ENCODE measurements at places on chromosomes 1 and 21.

DNA sequence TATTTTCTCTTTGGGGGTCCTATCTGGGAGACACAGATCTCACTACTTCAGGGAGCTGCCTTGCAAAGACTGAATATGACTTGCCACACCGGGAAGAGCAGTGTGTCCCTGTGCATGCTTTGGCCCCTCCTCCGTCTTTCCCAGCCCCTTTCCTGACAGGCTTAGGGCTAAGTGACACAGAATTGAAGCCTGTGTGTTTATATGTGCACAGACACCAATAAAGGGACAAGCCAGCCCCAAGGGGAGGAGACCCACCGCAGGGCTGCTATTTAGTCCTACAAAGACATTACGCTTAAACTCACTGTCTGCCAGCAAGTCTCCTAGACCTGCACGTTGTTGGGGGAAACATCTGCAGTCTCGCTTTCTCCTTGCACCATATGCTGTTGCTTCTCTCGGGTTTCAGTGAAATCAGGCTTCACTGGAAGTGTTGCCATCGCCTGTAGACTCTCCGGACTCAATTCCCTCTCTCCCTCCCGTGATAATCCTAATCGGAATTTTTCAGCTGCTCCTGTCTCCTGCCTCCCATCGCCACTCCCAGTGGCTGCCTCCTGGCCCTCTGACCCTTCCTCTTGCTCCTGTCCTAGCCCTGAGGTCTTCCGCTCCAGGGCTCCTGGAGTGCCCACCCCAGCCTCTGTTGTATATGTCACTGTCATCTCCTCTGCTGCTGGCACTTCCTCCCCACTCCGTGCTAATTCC is 58.5 kb upstream of the LRRC53 start:
- DNase-seq = no peak

DNA sequence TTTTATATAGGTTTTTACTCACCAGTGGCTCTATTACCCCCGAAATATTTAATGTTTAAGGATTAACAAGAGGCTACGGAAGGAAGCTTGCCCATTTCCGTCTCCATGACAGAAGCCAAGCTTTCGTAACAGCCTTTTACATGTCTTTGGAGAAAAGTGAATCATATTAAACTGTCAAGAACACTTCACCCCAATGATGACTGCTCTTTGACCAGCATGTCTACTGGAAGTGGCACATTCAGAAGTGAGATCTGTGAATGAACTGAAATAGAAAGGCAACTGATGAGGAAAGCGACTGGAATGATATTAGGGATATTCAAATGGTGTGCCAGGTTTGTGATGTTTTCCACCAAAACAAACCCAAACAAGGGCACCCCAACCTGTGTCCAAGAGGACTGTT is 8.5 kb upstream of the PRDM15 start:
- no peak for DNase-seq

GRCh38 chr1:179807291-179807690 is 64.2 kb downstream of the FAM163A start:
- DNase-seq = no peak

GRCh38 chr21:42231756-42232155 is 12.8 kb downstream of the ABCG1 start:
- DNase-seq = no peak

DNA sequence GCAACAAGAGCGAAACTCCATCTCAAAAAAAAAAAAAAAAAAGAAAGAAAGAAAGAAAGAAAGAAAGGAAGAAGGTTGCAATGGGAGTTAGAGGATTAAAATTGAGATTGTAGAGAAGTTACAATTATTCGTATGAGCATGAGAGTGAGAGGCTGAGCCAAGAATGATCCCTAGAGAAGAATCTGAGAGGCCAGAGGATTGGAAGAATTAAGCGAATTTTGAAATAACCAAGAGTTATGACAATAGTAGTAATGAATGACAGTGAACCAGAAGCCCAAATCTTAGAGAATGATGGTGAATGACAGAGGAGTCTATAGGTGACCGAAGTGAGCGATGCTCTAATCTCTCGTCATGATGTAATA is 369 bp upstream of the ZYG11B start:
- no peak for DNase-seq

- no peak for DNase-seq
Measured at GRCh38 chr1:30196872-30197638, 526.3 kb downstream of the MATN1 start.

DNA sequence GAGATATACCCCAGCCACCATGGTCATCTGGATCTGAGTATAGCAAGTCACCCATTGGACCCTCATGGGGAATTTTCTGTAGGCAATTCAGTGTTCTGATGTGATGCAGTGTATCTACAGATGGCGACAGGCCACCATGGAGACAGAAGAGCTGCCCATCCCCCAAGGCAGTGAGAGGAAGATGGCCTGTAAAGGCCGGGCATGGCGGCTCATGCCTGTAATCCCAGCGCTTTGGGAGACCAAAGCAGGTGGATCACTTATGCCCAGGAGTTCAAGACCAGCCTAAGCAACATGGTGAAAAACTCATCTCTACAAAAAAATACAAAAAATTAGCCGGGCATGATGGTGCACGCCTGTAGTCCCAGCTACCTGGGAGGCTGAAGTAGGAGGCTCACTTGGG is 41.1 kb upstream of the CTPS1 start:
- no peak for DNase-seq

DNA sequence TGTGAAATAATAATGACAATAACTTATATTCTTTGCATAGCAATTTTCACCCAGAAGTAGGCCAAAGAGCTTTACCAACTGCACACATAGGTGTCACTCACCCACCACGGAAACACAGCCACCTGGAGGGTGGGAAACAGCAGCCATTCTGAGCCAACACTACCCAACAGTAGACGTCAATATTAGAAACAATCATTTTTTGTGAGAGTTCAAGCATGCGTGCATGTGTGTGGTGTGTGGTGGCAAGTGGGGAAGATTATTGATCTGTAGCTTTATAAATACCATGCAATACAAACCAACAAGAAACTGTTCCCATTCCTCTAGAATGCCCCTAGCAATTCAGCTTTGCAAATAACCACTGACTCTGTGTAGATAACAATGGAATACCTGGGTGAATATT is 19.1 kb downstream of the PROX1 start:
- DNase-seq = no peak

DNA sequence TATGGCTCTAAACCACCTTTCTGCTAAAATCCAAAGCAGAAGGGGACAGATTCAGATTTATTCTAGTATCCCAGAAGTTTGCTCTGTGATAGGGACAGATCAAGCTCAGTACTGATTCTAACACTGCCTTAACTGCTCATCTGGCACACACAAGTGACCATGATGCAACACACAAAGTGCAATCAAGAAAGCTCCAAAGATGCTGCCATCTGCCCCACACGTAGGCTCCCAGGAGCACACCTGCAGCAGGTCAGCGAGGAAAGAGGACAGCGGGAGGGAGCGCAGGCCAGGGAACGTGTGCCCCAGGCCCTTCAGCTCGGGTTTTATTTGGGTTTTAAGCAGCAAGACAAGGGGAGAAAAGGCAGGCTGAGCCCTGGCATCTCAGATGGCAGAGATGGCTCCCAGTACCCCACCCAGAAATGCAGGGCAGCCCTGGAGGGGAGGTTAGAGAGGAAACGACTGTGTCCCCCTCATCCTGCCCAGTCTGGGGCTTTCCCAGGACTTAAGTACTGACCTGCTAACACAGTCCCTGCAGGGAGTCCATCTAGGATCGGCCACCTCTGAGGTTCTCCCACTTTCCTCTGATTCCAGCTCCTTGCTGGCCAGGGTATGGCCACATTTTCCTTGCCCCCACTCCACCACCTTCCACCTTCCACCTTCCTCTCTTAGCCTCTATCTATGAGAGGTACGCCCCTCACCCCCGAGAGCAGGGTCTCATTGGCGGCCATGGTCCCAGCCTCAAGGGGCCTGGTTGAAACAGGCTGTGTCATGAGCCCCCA is 1.2 kb downstream of the TRIM11 start:
- no peak for DNase-seq

DNA sequence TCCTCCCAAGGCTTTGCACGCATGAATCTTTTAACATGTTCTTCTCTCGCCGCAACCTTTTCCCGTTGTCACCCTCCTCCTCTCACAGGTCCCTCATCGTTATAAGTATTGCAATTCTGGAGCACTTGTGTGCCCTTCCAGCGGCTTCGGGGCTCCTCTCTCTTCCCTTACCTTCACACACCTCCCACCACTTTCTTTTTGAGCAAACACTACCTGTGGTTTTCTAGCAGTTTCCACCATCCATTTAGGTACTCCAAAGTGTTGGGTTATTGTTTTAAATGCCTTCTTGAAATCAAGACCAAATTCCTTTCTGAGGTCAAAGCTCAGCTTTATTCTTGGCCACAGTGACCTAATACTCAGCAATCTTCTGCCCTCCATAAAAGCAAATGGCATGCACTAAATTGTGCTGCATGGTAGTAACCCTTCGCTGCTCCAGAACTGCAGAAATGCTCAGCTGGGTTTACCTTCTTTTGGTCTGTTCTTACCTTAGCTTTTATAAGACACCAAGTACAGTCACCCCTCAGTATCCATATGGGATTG is 472.4 kb downstream of the SETD4 start:
- no peak for DNase-seq

DNA sequence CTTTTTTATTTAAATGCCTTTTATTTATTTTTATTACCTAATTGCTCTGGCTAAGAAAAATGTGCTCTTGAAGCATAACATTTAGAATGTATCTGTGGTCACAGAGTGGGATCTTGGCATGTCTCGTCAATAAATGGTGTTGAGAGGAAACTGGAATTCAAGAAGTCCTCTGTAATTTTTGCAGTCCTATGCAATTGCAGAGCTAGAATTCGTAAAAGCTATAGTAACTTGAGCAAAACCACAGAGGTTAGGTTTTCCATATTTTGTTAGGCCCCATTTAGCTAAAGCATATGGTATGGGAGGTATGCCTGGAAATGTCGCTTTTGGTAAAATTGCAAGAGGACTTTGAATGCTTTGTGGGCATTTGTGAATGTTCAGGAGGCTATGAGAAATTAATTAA is 466.7 kb upstream of the NFIA start:
- DNase-seq = no peak

GRCh38 chr1:204837440-204838084 is 33.1 kb upstream of the NFASC start:
- DNase-seq = no peak

GRCh38 chr1:153566414-153567371 is 1.0 kb upstream of the S100A2 start:
- DNase-seq = peak; percentile 56

GRCh38 chr21:42395905-42396651 is at the start of gene TMPRSS3:
TMPRSS3 (minus strand) TSS chr21:42396052; CDS start chr21:42395417, 635 bp downstream.
- DNase-seq = no peak

- DNase-seq = peak; percentile 32
Measured at GRCh38 chr1:151251656-151252470, 2.7 kb upstream of the PSMD4 start.

DNA sequence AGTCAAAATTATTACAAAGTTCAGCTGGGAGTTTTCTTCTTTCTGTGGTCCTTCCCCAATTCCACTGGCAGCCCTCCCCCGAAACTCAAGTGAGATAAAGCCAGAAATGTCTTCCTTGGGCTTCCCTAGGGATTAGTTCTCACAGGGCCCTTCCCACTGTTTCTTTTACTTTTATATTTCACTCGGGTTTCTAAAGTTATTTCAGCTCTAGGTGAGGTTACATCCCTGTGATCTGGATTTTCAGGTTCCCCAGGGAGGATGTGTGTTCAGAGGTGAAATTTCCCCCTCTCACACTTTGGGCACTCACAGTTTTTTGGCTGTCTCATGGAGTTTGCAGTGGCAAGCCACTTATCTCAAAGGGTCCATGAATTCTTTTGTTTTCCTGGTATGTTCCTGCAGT is 77.3 kb downstream of the DRAM2 start:
- no peak for DNase-seq

- no peak for DNase-seq
Measured at GRCh38 chr1:168348146-168348709, 67.6 kb downstream of the TBX19 start.

GRCh38 chr1:115426956-115427355 is 88.9 kb upstream of the NGF start:
- no peak for DNase-seq

GRCh38 chr1:206569556-206569955 is 42.7 kb downstream of the EIF2D start:
- no peak for DNase-seq

DNA sequence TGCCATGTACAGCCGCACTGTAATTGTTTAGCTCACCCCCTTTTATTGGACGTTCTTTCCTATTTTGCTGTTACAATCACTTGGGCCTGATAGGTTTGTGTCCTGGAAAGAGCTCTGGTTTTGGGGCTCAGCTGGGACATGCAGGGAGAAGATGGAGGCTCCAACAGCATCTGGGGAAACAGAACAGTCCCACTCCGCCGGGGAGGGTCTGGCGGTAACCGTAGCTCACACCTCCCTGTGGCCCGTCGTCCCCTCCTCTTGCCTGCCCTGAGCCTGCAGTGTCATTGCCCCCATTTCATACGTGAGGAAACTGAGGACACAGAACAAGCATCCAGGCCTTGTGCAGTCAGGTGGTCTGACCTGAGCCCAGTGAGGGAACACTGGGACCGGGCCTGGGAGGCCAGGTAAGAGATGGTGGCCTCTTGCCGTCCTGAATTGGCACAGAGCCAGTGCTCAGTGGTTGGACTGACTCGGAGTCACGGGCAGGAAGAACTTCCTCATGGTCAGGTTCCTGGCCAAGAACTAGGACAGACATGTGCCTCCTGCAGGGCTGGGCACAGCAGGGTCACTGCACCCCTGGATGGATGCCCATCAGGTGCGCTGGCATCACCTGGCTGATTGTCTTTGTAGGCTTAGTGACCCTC is 41.8 kb downstream of the S100B start:
- DNase-seq = no peak

DNA sequence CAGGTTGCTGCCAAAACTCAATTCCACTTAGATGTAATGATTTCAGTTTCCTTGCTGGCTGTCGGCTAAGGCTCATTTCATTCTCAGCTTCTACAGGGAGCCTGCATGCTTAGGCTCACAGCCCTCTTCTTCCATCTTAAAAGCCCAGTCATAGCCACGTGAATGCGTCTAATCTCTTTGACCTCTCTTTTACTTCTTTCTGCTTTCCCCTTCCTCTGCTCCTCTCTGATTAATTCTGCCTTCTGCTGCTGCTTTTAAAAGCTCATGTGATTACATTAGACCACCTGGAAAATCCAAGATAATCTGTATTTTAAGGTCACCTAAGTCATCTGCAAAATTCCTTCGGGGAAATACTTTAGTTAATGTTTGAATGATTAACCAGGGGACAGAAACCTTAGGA is 812.8 kb upstream of the BRINP3 start:
- DNase-seq = no peak

- DNase-seq = no peak
Measured at GRCh38 chr1:85577419-85578320, 2.9 kb upstream of the CCN1 start.

- no peak for DNase-seq
Measured at GRCh38 chr1:56225964-56226815, 353.2 kb downstream of the PLPP3 start.

GRCh38 chr1:162327788-162328165 is 48.9 kb downstream of the SPATA46 start:
- no peak for DNase-seq
